T1000 (cell line): ENCODE measurements at places on chromosomes 12 and 14.

- no peak for DNase-seq
Observed at GRCh38 chr14:68806526-68807147, 13.8 kb upstream of the ZFP36L1 start.

GRCh38 chr14:83470466-83470865 is 1936.8 kb upstream of the SEL1L start:
- no peak for DNase-seq

- DNase-seq, result no peak
Observed at GRCh38 chr12:19369691-19370148, 69.6 kb upstream of the AEBP2 start.

DNA sequence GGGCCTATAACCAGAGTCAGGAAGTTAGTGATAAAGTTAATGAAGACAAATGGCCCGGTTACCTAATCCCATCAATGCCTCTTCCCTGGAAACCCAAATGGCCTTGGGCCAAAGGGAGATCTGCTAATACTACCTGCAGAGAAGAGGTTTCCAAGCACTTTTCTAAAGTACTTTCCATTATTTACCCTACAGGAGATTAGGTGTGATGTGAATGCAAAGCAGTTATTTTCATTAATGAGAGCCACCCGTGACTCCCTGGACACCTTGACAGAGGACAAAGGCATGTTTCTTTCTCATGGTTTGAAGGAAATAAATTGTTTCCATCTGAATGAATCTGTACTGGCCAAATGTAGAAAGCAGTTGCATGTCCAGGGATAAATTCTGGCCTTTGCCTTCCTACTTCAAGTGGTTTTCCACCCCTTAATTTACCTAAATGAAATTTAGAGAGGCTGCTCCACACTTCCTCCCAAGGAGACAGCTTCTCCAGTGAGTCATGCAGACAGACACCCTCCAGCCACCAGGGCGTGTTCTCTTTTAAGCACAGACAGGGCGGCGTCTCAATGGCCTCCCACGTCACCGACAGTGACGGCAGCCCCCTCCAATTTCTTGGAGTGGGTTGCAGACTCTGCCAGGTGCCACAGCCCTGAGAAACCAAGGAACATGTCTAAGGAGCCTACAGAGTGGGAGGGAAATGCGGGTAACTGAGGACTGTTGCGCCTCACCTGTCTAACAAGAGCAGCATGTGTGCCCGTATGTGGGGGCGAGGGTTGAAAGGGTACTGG is 43.9 kb upstream of the GNPNAT1 start:
- peak; percentile 16 for DNase-seq

- no peak for DNase-seq
Observed at GRCh38 chr12:6346235-6346832, 4.5 kb upstream of the TNFRSF1A start.

- no peak for DNase-seq
Observed at GRCh38 chr12:15520844-15521243, 198.5 kb downstream of the PTPRO start.

DNA sequence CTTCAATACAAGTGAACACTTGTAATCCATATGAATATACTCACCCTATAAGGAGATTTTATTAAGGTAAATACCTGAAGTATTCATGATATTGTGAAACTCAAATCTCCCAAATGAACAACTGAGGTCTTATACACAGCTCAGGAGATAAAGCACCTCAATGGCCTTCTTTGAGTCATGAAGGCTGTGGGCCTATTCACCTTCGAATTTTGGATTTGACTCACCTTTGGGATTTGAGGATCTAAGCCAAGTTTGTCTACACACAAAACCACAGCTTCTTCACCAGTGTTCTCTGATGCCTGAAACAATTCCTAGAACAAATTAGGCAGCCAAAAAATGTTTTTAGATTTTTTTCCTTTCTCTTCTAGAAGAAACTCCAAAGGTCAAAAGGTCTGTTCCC is 194.1 kb downstream of the NUAK1 start:
- DNase-seq, result no peak

- no peak for DNase-seq
Observed at GRCh38 chr12:53472056-53472582, 20.2 kb downstream of the PCBP2 start.

GRCh38 chr14:62682208-62682607 is 363.1 kb downstream of the KCNH5 start:
- DNase-seq, result no peak

GRCh38 chr14:38021861-38022260 is 185.8 kb upstream of the SSTR1 start:
- DNase-seq, result no peak

- no peak for DNase-seq
Observed at GRCh38 chr14:34147461-34147860, 196.6 kb upstream of the EGLN3 start.
